Forelimb muscle (tissue), 1 donor: ENCODE measurements at places on chromosomes 3 and 15. TPM values are rescaled to one million over a fixed set of nuclear protein-coding genes. Genes with fewer than 3 reads are reported as not detected.

The RBPMS2 gene
- polyA plus RNA-seq, result 4.1 TPM

The PLAAT1 gene
- 24.4 TPM for polyA plus RNA-seq

The CCDC39 gene
- 2.7 TPM for polyA plus RNA-seq

The C15orf62 gene
- 1.9 TPM for polyA plus RNA-seq

The PPP1R14D gene
- polyA plus RNA-seq, result 0.19 TPM

The RPP25 gene
- 0.75 TPM for polyA plus RNA-seq

- no peak for DNase-seq
Observed at GRCh38 chr3:127740136-127740915, 67.6 kb downstream of the ABTB1 start.

GRCh38 chr3:198025644-198026043, 65.6 kb downstream of the LMLN start:
- no peak for DNase-seq

DNA sequence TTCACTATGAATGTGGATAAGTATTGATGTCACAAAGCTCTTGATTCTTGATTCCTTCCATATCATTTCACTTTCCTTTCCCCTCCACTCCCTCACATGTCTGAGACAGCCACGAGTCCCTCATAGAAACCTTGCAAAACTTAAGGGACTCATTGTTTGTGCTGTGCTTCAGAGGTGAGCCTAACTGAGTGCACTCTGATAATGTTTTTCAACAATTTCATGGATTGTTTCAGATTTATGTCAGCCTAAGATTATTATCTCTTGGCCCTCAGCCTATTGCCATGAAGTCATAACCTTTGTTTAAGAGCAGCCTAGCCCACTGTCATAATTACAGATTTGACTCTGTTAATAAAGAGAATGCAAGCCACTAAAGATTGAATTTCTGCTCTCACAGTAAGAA, 363.6 kb downstream of the MECOM start:
- DNase-seq, result no peak

- no peak for DNase-seq
Observed at GRCh38 chr3:42114130-42114725, 23.1 kb downstream of the TRAK1 start.

DNA sequence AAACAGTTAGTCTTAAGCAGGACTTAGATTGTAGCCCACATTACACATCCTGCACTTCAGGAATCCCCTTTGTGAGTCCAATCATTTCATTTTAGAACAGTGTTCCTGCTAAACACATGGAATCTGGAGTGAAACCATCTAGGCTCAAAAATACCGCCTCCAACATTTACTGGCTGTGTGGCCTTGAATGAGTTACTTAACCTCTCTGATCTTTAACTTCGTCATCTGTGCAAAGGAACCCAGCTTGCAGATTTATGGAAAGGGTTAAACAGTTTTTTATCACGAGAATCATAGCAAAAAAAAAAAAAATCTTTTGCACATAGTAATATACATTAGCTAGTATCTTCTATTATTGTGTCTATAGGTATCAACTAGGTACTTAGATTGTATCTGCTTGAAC, 8.0 kb upstream of the LRTM1 start:
- DNase-seq, result no peak

- no peak for DNase-seq
Observed at GRCh38 chr3:156356537-156357363, 198.2 kb downstream of the SSR3 start.

GRCh38 chr15:67174446-67174845, 80.0 kb downstream of the AAGAB start:
- DNase-seq, result no peak

DNA sequence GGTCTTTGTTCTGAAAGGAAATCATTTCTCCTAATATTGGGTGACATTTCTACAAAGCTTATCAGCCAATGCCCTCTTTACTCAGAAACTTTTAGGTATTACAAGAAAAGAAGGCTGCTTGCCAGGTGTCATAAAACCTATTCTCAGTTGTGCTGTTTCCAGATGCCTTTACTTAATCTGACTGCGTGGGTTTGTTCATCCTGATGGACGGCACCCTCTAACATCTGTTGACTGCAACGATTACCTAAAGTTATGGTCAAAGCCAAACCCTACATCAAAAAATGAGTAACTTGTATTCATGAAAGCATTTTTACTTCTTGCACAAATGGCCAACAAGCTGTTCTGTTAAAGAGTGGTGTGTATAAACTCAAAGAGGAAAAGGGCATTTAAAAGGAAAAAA, 207.7 kb upstream of the PDZRN3 start:
- DNase-seq, result no peak

DNA sequence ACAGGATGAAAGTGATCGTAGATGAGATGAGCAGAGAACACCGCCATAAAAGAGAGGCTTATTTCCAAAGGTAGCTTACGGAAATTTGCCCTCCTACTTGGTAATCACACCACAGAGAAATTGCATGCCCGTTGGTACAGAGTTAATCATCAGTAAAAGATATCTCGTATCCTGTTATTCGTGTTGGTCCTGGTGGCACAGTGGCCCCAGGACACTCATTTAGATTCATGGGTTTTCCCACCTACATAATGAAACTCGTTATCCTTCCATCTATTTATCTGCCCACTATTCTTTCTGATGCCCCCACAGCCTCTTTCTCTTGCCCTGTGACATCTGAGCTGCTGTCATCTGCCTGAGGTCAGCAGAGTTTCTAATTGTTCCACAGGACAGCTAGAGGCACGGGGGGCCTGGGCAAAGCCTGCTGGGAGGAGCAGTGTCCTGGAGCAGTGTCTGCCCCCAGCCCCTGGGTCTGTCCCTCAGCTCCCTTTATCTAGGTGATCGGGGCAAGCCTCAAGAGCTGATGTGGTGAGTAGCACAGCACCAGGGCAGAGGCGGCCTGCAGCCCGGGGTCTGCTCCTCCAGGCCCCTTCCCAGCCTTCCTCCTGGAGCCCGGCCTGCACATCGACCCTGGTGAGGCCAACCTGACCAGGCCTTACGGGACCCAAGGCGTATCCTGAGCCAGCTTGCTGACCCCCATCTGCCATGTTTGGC, 42.2 kb downstream of the PXYLP1 start:
- no peak for DNase-seq

DNA sequence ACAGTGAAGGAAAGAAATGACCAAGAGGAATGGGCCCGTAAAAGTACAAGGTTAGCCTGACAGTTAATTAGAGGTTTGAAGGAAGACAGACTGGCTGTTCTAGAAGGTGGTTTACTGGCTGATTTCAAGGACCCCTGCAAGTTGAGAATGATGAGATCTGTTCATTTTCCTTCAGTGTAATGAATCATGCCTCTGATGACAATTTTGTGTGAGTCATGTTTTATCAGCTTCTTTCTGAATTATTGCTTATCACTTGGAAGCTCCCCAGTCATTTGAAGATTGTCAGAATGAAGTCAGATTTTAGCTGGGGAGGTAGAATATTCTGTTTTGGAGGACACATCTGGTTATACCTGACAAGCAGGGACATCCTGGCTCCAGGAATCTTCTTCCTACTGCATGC, 50.6 kb downstream of the DRD3 start:
- no peak for DNase-seq

- no peak for DNase-seq
Observed at GRCh38 chr15:75107908-75108838, 84.8 kb downstream of the PPCDC start.

GRCh38 chr3:53863145-53863544, 16.8 kb downstream of the IL17RB start:
- DNase-seq, result no peak

- DNase-seq, result no peak
Observed at GRCh38 chr15:89130201-89130600, 41.9 kb downstream of the ABHD2 start.

GRCh38 chr3:187838016-187838540, 92.8 kb upstream of the BCL6 start:
- DNase-seq, result no peak

- no peak for DNase-seq
Observed at GRCh38 chr3:134446800-134447199, 39.0 kb downstream of the ANAPC13 start.

DNA sequence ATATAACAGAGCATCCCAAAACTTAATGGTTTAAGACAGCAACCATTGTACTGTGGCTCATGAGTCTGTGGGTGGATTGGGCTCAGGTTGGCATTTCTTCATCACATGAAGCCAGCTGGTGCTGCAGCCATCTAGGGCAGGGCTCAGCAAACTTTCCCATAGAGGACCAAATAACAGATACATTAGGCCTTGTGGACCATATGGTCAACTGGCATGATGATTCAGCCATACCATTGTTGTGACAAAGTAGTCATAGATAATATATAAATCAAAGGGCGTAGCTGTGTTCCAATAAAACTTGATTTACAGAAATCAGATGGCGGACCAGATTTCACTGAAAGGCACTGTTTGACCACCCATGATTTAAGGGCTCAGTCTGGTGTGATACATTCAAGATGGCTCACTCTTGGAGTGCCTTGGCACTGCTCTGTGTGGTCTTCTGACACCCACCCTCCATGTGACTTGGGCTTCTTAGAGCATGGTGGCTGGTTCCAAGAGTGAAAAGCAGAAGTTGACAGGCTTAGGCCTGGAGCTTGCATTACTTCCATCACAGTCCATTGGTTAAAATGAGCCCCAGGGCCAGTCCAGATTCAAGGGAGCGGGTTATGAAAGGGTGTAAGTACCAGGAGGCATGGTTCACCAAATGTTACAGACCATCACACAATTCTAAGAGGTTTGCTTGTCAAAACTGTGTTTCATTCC, 40.8 kb upstream of the BHLHE40 start:
- no peak for DNase-seq

DNA sequence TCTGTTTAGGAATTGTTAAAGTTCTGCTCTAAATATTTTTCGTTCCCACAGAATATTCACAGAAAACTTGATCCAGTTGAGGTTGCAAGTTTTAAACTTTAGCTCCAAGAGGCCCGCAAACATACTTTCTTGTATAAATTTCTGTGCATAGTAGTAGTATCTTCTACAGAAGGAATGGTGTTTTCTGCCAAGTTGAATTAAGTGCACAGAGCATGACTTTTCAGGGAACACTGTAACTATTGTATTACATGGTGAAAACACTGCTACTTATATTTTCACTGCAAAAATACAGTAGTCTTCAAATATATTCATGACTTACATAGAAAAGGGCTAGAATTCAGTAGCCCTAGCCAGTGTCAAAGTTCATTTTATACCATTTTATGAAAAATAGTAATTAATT, 67.0 kb downstream of the SUCNR1 start:
- DNase-seq, result no peak

GRCh38 chr15:25971053-25971452, 107.9 kb upstream of the ATP10A start:
- DNase-seq, result no peak
